ENCODE measurements at places on chromosomes 4 and X. TPM values are rescaled to one million over a fixed set of nuclear protein-coding genes. Genes with fewer than 3 reads are reported as not detected.
A peak's percentile ranks its signal among the peaks of the same experiment; 100 is the strongest.

Gene LRAT
- total RNA-seq: not detected

DNA sequence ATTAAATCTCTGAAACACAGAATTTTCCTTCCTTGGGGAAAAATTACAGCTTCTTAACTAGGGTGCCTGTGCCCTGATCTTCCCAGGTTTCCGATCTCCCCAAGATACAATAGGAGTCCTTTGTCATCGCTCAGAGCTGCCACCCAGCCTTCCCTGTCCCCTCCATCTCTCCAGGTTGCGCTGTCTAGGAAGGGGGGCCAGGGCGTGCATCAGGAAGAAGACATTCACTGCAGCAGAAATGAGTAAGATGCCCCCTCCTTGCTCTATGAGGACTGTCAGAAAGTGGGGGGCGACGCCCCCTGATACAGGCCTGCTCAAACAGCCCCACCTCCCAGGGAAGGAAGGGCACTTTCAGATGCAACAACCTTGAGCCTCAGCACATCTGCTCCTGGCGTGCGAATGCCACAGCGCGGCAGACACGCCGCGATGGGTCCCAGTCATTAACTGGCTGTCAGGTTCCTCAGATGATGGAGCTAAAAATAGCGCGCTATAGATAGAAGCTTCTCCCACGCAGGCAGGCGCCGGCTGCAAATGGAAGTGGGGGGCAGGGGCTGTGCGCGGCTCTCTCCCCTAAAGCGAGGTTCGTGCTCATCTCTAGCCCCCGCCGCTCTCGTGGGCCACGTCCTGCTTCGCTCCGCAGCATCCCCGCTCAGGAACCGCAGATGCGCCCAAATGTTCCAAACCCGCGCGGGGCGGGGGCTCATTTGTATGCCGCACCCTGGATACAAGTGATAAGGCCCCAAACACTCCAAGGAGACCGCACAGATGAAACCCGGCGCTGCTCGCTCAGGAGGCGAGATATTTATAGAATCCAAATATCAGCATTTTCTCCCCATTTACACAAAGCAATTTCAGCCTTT, 57.6 kb upstream of the LGI2 start:
- DNase-seq: peak; percentile 56

Gene GAB1
- total RNA-seq: 0.65 TPM

Gene SPANXD
- total RNA-seq: not detected

- DNase-seq: no peak
Observed at GRCh38 chr4:106801386-106801785, 234.7 kb downstream of the DKK2 start.

Gene SPANXN4
- not detected for total RNA-seq

Gene CXCL8
- total RNA-seq: 10.8 TPM

DNA sequence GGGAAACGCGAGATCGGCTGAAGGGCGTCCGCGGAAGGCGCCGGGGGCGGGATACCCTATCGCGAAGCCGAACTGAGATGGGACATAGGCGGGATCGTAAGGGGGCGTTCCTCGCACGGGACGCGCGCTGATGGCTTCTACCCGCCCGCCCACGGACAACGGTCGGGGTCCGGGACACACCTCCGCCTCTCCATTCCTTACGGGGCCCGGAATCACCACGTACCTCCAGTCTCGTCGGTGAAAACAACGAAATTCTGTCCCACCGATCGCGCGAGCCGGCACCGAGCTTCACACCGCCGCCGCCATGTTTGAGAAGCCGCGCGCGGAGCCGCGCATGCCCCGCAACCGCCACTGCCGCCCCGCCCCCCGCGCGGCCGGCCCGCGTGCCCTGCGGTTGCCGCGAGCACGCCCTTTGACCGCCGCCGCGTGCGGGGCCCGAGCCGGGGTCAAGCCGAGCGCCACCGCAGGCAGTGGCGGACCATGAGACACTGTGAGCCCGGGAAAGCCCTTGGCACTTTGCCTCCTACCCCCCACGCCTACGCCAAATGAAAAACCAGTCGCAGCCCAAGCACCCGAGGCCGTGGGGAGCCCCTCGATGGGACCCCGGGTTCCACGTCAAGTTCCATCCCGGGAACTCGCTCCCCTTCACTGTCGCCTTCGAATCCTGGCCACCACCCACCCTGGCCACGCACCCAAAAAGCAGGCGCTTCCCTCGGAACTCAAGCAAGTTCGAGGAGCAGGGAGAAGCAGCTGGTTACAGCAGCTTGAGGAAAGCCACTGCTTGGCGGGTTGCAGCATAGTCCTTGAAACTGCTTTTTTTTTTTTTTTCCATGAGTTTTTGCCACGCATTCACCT, at the start of gene SCML2:
Gene SCML2, minus strand, starts transcription at position 320 of the 855 bp plus-strand sequence. CDS start 20,617 bp downstream, outside the sequence.
- peak; percentile 79 for DNase-seq

Gene SMIM43
- total RNA-seq: not detected

DNA sequence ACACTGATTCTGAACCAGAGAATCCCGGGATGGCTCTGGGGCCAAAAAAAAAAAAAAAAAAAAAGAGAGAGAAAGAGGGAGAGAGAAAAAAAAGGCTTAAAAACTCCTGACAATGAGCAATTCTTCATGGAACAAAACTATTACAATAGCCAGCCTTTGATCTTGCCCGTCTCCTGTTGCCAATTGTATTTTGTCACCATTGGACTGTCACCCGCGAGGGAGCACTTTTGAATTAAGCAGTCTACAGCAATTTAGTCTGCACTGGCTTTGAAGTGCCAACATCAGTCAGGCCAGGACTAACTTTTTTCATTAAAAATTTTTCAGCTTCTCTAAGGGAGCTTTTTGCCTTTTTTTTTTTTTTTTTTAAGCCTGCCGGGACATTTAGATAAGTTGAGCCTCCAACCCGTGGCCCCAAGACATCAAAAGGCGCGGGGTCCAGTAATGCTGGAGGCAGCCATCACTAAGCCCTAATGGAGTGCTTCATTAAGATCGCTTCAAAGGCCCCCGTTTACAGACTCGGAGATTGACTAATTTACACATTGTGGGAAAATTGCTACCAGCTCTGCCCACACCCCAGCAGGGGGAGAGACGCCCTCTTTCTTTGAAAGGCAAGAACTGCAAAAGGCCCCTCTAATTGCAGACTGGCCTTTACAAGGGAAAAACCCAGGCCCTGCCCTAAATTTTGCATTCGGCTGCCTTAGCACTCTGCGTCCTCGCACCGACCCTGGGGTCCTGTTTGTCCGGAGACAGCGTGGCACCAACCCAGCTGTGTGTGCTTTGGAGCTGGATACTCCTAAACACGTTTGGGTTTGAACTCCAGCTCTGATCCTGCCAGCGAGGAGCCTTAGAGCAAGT, 98.1 kb upstream of the MSX1 start:
- DNase-seq: no peak

GRCh38 chrX:11558972-11559371, 106.7 kb downstream of the ARHGAP6 start:
- peak; percentile 73 for DNase-seq

Gene PLP2
- 91.4 TPM for total RNA-seq

Gene FGFBP1
- not detected for total RNA-seq

- no peak for DNase-seq
Observed at GRCh38 chr4:48071191-48071590, 54.6 kb downstream of the NIPAL1 start.

DNA sequence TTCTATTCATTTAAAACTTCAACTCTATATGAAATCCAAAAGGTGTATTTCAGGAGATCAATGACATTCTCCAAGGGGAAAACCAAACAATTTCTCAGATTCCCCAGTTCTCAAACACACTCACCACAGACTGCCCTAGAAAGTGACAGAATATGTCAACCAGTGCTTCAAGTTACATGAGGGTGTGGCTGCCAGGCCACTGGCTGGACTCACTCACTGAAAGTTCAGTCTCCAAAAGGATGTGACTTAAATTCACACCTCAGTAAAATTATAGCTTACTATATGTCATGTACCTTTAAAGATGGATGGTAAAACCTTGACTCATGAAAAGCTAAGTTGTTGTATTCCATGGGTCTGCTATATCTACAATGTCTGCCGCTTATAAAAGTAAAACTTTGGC, 7.3 kb downstream of the INPP4B start:
- DNase-seq: no peak

- DNase-seq: peak; percentile 70
Observed at GRCh38 chrX:10015723-10016518, 48.8 kb downstream of the CLDN34 start.

- no peak for DNase-seq
Observed at GRCh38 chrX:116449156-116449555, 12.8 kb downstream of the SLC6A14 start.

Gene SLC25A4
- 1.9 TPM for total RNA-seq

Gene COPS4
- 36.5 TPM for total RNA-seq

Gene PLRG1
- total RNA-seq: 92.3 TPM

GRCh38 chr4:38804654-38805295, at the start of gene TLR1:
TLR1 (minus strand) TSS chr4:38804791; CDS start chr4:38798831, 5,960 bp downstream.
- DNase-seq: peak; percentile 79

Gene EXOC1L
- not detected for total RNA-seq

DNA sequence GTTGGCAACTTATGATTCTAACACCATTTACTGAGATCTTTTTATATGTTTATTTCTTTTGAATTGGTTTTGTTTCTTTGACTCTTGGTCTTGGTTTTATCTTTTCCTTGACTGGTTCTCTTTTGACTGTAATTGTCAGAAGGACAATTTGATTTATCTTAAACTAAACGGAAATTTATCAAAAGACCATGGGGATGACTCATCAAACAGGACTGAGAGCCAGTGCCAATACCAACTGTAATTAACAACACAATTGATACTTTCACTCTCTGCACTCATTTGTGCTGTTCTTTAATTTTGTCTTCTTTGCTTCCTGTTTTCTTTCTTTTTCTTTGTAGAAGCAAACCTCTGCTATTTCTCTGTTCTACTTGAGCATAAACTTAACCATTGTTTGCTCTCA, 776.8 kb downstream of the CCSER1 start:
- DNase-seq: no peak

DNA sequence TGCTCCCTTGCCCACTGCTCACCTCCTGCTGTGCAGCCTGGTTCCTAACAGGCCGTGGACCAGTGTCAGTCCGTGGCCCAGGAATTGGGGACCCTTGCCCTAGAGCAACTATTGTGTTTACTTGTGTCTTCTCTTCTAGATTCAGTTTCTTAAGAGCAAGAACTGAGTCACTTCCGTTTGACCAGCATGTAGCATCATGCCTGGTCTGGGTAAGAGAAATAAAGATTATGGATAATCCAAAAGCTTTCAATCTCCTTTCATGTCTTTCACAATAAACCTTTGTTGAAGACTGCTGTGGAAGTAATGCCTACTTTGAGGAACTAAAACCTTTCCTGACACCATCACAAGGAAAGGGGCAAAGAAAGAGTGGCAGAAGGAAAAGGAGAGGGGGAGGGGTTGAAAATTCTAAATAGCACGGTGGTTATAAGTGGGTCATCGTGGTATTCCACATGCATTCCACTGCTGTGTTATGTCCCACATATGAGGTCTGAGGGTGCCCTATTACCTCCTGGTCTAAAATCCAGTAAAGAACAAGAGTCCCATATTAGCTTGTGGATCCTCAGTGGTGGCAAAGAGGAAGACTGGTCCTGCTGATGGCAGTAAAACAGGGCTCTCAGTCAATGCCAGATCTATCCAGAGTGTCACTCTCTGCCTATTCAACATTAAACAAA, 133.4 kb downstream of the RASL11B start:
- no peak for DNase-seq

Gene NDST4
- not detected for total RNA-seq

Gene HSFX3
- not detected for total RNA-seq

DNA sequence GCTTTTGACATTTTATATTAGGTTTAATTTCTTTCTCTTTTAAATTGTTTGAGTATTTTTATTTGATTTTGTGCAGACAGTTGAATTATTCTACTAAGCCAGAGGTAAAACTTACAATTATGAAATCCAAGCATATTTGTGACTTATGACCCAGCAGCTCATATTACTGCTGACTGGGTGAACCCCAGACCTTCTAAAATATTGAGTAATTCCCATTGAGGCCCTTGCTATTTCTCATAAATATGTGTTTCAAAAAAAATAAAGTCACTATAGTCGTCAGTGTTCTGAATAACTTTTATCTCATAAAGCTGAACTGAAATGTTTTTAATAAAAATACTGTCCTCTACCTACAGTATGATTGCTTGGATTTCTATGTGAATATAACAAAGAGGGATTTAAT, 303.1 kb downstream of the IQCM start:
- DNase-seq: no peak

DNA sequence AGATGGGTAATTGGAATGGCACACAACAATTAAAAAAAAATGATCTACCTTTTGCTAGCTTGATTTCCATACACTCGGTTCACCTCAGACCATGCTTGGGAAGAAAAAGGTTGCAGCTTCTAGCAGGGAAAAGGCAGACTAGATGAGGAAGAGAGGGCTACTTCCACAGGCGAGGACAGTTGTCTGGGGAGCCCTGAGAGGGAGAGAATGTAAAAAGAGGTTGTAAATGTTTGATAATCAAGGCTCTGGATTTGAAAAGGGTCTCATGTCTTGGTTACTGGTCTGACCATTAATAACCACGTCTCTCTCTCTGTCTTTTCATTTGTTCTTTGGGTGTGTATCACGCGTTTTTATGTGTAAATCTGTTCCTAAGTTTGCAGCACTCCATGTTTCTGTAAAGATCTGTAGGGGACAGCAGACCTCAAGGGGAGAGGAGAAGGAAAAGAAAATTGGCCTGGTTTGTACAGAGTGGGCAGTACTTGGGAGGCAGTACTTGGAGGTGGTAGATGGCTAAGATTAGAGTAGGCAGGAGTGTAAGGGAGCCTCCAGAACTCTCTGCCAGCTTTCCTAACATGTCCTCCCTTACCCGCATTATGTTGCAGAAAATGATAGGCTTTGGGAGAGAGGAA, 750 bp downstream of the ARMCX5 start:
- no peak for DNase-seq

- DNase-seq: no peak
Observed at GRCh38 chr4:112706840-112707207, 69.9 kb downstream of the LARP7 start.

GRCh38 chr4:48114412-48114811, 19.6 kb downstream of the TXK start:
- DNase-seq: no peak

DNA sequence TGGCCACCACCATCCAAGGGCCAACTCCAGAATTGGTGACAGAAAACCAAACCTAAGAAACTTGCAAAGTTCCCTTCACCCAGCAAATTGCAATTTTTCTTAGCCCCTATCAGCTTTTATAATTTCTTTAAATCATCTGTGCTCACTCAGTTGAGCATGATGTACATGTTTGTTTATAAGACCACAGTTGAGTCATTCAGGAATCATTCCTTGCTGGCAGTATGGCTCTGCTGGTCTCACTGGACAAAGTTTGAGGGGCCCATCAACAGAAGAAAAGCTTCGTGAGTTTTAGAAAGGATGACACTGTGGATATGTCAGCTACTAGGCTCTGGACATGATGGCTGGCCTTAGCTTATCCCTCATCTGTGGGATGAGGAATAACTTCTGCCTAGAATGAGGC, 4.0 kb downstream of the TRPC5 start:
- DNase-seq: no peak

GRCh38 chr4:1768367-1769034, 24.6 kb upstream of the FGFR3 start:
- no peak for DNase-seq

DNA sequence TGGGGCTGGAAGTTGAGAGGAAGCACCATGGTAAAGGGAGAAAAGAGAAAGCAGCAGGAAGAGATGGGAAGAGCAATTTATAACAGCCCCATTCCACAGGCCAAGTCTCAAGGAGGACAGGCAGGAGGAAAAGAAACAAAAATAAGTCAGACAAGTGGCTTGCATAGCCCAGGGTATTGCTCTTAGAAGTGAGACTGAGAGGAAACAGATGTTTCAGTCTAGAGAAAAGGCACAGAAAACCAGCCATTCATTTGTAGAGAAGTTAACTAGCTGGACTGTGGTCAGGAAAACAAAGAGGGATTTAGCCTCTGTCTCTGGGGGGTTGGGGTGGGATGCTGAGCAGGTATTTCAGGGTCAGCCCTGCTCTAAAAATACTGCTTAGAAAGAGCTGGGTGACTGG, 175.0 kb upstream of the ARHGEF9 start:
- no peak for DNase-seq

GRCh38 chr4:122712782-122713181, 19.7 kb upstream of the BBS12 start:
- no peak for DNase-seq

All from activated CD4-positive, alpha-beta T cell treated with anti-CD3 and anti-CD28 coated beads, Interleukin-2, amount 10 ng/mL, durations not matched to agents 24 days and 14 days (primary cell).